Fibroblast of skin of back (primary cell): ENCODE measurements at places on chromosomes 3 and 15.
A peak's percentile ranks its signal among the peaks of the same experiment; 100 is the strongest.

DNA sequence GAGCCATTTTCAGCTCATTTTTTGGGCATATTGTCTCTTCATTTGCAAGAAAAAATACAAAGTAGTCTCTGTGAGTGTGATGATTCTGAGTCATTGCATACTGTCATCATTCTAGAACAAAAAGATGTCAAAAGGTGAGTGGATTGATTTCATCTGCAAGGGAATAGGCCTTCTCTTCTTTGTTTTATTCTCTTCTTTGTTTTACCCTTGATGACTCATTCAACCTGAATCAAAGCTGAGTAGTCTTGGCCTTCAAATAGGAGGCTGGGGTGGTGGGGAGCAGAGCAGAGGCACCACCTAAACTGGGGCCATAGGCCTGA, 25.4 kb downstream of the CYP19A1 start:
- no peak for DNase-seq

GRCh38 chr3:9074079-9074478, 110.8 kb upstream of the RAD18 start:
- DNase-seq, result peak; percentile 88

DNA sequence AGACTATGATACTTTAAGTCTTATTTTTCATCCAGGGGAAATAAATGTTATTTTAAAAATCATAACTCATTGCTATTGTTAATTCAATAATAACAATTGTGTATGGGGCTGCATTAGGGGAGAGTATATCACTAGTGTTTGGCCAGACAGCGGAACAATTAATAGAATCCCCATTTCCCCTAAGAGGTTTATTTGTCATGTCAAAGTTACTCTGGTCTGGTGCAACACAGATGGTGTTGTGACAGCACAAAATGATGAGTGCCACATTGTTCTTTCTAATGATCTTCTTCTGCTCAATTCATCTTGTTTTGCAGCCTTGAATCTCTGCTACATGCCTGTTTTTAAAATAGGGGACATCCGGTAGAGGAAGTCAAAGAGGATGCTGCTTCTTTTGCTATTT, 351.6 kb downstream of the NSUN3 start:
- no peak for DNase-seq

DNA sequence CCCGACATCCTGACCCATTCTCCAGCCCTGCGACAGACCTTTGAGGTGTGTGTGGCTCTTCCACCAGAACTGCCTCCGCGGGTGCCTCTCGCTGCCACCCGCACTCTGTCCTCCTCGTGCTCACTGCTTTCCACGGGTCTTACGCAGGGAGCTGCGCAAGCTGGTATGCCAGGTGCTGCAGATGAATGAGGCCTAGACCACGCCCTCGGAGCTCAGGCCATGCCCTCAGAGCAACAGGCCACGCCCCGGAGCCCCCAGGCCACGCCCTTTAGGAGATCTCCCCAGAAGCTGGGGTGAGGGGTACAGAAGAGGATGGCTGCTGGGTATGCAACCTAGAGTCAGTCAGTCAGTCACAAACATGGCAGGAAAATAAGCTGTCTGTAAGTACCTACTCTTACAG, 300.3 kb downstream of the GABRG3 start:
- no peak for DNase-seq

- peak; percentile 77 for DNase-seq
Measured at GRCh38 chr15:56243163-56244037, at the start of gene RFX7. RFX7 (minus strand) TSS chr15:56243879; CDS start chr15:56243285, 594 bp downstream.

- peak; percentile 68 for DNase-seq
Measured at GRCh38 chr3:173066044-173067004, 74.7 kb downstream of the SPATA16 start.

DNA sequence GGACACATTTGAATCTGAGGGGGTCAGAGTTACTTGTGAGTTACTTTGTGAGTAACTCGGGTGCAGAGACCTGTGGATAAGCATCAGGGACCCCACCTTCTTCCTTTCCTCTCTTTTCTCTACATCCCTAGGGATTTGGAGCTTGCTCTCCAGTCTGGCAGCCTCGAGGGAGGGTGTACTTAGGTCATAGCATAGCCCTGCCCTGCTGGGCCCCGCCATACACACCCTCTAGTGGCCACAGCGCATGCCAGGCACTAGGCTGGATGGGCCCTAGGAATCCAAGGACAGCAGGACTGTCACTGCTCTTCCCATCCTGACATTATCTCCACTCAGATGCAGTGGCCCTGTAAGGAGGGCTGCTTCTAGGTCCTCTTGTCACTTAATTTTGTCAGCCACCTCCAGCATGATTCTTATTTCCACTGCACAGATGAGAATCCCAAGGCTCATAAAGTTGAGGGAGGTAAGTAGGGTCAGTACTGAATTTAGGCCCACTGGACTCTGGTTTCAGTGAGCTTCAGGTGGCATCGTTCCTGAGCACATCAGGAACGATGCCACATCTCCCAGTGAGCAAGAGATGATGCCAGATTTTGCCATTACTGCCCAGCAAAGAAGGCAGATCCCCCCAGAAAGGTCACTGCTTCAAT, 3.6 kb upstream of the SMAD6 start:
- peak; percentile 86 for DNase-seq

GRCh38 chr3:27081992-27082607, 287.1 kb downstream of the NEK10 start:
- DNase-seq, result no peak

DNA sequence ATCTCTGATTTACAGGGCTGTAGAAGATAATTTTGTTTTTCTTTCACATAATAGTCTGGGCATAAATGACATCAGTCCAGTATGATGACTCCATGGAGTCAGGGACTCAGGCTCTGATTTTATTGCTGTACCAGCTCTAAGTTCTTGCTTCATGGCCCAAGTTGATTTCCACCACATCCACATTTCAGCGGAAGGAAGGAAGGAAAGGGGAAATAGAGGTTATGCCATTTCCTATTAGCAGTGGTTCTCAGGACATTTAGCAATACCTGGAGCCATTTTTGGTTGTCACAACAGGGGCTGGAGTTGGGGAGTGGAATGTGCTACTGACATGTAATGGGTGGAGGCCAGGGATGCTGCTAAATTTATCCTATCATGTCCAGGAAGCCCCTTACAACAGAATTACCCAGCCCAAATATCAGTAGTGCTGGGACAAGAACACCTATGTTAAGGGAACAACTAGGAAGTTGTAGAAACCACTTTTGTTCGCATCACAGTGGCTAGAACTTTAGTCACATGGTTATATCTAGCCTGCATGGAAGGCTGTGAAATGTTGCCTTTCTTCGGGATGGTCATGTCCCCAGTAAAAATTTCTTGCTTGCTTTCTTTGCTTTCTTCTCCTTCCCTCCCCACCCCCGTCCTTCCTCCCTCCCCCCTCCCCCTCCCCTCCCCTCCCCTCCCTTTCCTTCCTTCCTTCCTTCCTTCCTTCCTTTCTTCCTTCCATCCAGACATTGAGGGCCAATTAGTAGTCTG, 42.1 kb downstream of the OXSR1 start:
- DNase-seq, result no peak

GRCh38 chr15:92624401-92624991, 31.1 kb downstream of the FAM174B start:
- DNase-seq, result peak; percentile 45

- no peak for DNase-seq
Measured at GRCh38 chr15:69974321-69974720, 123.4 kb downstream of the TLE3 start.
